ENCODE measurements at places on chromosomes 7 and 10.

- no peaks in the 10 kb centered on the region for H3K27me3 ChIP-seq
- no peaks in the 10 kb centered on the region for H3K4me1 ChIP-seq
- H3K36me3 ChIP-seq = no peaks in the 10 kb centered on the region
- ATAC-seq = no peak
Observed at GRCh38 chr7:106987777-106988176, 56.7 kb upstream of the PRKAR2B start.

DNA sequence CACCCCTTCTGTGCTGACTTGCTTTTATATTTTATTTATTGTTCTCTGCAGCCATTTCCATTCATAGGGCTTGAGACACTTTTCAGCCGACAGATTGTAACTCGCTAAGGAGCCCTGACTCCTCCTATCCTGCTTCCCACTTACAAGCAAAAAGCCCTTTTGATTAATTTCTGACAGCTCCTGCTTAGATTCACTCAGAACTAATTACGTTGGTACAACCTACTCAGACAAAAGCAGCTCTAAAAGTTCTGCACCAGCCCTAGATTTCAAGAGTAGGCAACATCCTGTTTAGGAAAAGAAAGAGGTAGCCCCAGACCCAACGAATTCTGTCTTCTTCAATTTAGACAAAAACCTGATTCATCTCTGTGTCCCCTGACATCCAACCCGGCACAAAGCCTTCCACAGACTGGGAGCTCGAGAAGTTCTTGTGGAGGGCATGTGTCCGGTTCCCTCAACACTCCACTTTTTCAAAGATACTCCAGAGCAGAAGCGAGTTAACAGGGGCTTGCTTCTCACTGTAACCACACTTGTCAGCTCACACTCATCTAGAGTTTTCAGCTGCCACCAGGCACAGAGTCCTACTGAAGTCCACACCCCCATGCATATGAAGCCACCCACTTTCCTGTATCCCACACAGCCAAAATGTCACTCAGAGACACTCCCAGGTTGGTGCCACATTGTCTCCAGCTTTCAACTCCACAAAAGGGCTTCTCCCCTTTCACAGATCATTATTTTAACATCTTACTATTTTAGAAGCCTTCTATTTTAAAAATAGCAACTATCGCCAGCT lies 113.6 kb upstream of the NFE2L3 start:
- H3K4me1 ChIP-seq = no peaks in the 10 kb centered on the region
- H3K4me3 ChIP-seq = no peak overlapping the region
- no peak for ATAC-seq

GRCh38 chr10:112362833-112363232 lies 11.1 kb upstream of the ACSL5 start:
- ATAC-seq = no peak
- H3K36me3 ChIP-seq = no peaks in the 10 kb centered on the region
- no peak overlapping the region for H3K27ac ChIP-seq
- no peak overlapping the region for H3K4me3 ChIP-seq
- no peaks in the 10 kb centered on the region for H3K27me3 ChIP-seq

DNA sequence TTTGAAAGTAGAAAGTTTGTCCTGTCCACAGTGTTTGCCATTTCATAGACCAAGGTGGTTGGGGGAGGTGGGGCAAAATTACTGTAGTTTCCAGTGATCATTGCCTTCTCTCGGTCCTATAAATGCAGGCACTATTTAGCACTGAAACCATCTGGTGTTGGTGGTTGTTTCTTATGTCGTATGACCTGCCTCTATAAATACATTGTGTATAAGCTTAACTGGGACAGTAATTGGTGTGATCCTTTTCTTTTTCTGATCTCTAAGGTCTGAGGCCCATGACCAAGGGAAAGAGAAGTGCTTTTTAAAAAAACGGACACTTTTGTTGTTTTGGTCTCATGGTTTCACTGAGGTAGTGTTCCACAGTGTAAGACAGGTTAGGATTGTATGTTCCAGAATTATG lies 63.1 kb downstream of the AUTS2 start:
- no peak for ATAC-seq
- no peak overlapping the region for H3K27ac ChIP-seq
- H3K4me3 ChIP-seq = no peak overlapping the region
- H3K36me3 ChIP-seq = no peaks in the 10 kb centered on the region
- H3K4me1 ChIP-seq = peaks cover 30% of the 10 kb centered on the region

Measured in stimulated activated memory B cell treated with anti-CD40 and anti-IgM and Interleukin-4, amounts not matched to agents 10 μg/mL and 1 μg/mL and 100 μg/mL, for 72 hours (primary cell).